SK-N-MC (cell line): ENCODE measurements at places on chromosomes 6 and 20.

GRCh38 chr6:56808871-56809359 is 146.0 kb upstream of the BEND6 start:
- DNase-seq: no peak

DNA sequence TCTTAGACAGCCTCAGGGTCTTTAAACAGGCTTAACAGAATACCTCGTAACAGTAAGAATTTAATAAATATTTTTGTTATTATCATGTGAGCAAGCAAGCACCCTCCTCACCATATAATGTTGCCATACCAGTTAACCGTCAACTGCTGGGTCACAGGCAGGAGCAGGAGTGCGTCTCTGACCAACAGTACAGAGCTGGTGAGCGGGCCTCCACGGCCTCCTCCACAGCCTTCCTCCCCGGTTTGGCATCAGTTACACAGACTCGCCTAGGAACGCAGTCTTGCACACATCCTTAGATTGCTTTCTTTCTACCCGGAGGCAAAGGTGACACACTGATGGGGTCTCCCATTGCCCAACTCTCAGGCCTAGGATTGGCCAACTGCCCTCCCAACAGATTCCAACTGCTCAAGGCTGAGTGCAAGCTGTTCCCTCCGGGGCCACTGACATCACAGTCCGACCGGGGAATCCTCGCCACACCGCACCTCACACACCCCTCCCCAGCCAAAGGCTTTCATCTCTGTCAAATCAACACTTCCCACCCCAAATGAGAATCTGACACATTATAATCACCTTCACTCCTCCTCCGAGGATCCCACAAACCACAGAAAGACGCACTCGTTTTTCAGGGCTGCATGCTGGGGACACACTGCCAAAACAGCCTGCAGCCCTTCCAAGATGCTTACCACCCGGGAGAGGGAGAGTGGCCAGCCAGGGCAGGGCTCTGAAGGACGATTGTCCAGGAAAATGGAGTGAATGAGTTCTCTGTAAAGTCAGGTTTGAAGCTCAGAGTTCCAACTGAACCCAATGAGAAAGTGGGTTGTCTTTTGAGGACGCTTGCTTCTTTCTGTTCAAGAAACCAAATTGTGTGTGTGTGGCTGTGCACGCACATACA is 63.2 kb downstream of the PDE10A start:
- DNase-seq: no peak

DNA sequence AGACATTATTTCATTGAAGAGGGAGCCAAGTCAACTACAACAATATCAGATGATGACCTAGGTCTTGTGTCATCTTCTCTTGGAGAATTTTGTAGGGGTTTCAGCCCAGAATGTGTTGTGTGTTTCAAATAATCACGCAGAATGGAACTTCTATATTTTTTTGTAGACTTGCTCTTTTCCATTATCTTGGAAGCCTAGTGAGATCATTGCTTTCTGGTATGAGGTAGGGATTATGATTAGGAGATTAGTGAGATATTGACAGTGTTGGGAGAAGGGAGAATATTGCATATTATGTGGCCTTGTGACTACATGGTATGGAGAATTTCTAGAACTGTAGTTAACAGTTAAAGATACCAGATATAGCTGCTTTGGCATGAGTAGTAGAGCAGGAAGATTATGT is 423.6 kb upstream of the PLCB4 start:
- DNase-seq: no peak

- DNase-seq: no peak
Measured at GRCh38 chr6:116047173-116047933, 13.3 kb downstream of the FRK start.

GRCh38 chr6:38877721-38878120 is 162.6 kb downstream of the DNAH8 start:
- DNase-seq: no peak

DNA sequence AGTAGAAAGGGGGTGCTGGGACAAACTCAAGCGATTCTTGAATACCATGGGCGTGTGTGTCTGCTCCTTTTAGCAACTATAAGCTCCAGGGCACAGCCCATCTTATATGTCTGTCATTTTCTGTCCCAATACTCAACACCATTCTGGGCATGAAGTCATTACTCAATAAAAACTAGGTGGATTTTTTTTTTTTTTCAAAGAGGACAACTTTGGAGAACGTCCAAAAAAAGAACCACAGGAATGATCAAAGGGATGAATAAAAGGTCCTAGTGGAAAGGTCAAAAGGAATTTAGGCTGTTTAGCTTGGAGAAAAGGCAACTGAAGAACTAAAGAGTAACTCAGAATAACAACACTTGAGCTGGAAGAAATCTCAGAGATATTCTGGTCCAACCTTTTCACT is 24.4 kb downstream of the UQCC1 start:
- no peak for DNase-seq

GRCh38 chr6:164756142-164756541 is 553.3 kb downstream of the C6orf118 start:
- DNase-seq: no peak
